ENCODE measurements at places on chromosomes 11 and 22. TPM values are rescaled to one million over a fixed set of nuclear protein-coding genes. Genes with fewer than 3 reads are reported as not detected.

DNA sequence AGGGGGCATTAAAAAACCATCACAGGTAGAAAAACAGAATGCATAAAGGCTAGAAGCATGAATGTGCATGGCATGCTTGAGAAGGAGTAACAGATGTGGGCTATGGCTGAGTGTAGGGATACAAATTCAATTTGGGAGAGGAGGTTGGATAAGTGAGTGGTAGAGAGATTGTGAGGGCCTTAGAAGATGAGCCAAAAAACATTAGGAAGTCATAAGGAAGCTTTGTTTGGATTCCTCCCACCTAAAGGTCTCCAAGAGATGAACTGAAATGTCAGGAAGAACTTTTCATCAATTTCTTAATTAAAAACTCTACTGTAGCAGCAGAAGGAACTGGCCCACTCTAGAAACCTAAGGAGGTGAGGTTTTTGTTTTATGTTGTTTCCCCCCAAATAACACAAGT lies 41.2 kb upstream of the CSNK2A3 start:
- DNase-seq: no peak

- no peak for DNase-seq
These were observed 30.0 kb upstream of the CCDC179 start for GRCh38 chr11:22890227-22890626.

DNA sequence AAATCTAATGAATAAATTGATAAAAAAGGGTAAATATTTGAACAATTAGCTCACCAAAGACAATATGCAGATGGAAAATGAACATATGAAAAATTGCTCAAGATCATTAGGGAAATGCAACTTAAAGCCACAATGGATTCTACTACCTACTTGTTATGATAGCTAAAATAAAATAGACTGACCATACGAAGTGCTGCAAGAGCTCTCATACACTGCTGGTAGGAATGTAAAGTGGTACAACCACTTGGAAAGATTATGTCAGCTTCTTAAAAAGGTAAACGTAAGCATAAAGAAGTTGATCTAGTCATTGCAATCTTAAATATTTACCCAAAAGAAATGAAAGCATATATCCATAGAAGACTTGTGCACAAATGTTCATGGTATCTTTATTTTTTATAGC lies 504.2 kb upstream of the ARHGAP42 start:
- DNase-seq: no peak

DNA sequence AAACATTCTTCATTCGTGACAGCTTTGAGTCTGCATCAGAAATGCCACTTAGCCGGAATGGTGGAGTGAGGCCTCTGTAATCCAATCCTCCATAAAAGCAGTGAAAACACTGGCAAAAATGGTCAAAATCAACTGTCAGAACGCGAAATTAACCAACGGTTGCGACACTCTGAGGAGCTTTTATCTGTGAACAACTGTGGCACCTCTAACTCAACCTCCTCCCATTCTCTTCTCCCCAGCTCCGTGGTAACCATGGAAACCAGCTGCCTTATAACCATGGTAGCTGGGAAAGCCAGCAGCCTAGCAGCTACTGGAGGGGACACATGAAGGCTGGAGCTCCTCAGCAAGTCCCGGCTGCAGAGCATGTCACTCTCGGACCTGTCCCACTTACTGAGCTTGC lies 20.3 kb downstream of the AP2A2 start:
- no peak for DNase-seq

- DNase-seq: no peak
These were observed 12.7 kb upstream of the CD44 start for GRCh38 chr11:35126000-35126878.

DNA sequence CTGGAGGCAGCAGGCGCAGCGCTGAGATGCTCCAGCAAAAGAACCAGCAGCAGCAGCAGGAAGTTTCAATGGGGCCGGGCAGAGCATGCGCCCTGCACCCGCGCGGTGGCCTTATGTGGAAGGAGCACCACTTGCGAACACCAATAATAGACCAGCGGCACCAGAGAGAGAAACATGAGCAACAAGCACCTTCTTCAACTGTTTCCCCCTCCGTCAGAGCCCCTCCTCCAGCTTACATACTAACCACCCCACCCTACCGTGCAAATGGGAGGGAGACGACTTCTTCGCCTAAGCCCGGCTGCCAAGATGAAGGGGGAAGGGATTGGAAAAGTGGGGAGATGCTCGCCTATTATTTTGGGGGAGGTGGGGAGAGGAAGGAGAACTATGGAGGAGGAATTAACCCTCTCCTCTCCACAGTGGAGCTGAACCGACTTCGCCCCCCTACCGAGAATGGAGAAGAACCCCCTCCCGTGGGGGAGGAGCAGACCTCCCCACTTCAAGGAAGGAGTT lies 1.1 kb downstream of the RSF1 start:
- peak; percentile 93 for DNase-seq

SLCO2B1 gene
- 117 TPM for total RNA-seq

GRCh38 chr11:3129591-3130268 lies 35.4 kb downstream of the OSBPL5 start:
- DNase-seq: no peak

DNA sequence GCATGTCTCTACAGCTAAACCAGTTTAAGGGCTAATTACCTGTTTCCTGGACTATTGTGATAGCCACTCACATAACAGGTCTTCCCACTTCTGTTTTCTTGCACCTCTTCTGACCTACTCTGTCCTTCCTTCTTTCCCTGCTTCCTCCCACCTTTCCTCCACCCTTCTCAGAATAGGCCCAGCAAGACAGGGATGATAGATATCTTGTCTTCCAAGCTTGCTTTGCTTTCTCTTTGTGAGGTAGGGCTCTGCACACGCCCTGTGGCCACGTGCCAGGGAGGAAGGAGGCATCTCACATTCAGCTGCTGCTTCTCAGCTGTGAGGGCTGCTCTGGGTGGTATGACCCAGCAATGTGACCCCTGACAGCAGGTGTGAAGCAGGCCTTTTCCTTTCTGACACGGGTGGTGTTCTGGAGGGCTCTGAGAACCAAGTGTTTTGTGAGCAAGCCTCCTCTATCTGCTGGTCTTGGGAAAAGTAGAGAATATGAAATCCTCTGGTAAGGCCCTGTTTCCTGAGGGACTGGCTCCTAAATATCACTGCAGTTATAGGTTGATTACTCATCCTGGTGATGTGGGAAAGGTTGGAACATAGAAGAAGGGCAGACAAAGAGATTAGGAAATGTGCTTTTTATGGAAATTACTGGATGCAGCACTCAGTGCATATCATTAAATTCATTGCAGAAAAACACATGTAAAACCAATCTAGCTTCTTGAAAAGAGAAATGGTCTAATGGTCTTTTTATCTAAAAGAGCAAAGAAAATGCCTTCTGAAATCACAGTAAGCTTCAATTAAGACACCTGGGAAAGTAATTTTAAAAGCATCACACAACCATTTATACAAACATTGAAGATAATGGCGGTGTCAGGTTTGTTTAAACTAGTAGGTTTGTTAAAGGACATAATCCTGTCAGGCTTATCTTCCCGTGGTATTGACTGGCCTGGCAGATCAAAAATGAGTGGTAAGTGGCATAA lies 8.5 kb downstream of the AMOTL1 start:
- peak; percentile 58 for DNase-seq

OR8D4 gene
- not detected for total RNA-seq

TMEM184B gene
- total RNA-seq: 54.1 TPM

H19 gene
- 53.8 TPM for total RNA-seq

GRCh38 chr11:102422817-102423712 lies 29.5 kb downstream of the TMEM123 start:
- DNase-seq: no peak

- DNase-seq: no peak
These were observed 173.8 kb downstream of the SOX6 start for GRCh38 chr11:16182553-16182952.

GRCh38 chr11:68969386-68969785 lies 11.4 kb downstream of the MRGPRD start:
- no peak for DNase-seq

BRSK2 gene
- 1.2 TPM for total RNA-seq

- DNase-seq: no peak
These were observed 96.0 kb upstream of the ARHGAP20 start for GRCh38 chr11:110808248-110808647.

SCGB1C1 gene
- not detected for total RNA-seq
